ENCODE measurements at places on chromosomes 7 and 10.

DNA sequence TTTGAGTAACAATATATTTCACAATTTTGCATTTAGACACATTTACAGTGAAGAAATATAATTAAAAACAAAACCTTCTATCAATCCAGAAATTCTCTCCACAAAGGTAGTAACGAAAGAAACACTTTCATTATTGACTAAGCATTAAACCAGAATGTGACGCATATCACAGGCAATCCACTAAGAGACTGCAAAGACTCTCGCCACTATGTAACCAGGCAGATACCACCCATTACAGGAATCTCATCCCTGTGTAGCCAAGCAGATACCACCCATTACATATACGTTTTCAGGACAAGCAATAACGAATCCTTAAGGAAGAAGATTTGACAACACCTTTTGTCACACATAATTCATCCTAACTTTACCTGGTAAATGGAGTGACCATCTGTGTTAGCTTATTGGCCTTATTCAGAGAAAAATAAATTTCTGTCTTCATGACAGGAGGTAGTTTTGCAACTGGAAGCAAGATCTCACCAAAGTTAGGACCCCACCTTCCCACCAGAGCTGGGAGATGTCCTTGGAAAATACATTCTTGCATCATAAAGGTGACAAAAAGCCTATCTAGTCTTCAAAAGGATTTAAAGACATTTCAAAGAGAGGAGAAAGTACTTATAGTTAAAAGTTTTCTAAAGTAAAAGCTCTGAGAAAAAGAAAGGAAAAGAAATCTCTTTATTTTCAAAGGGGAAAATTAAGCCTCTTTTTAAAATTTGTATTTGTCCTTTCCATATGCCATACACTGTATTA, 30.8 kb downstream of the LRRC17 start:
- DNase-seq = no peak
- no peaks in the 10 kb centered on the region for H3K27me3 ChIP-seq
- H3K4me3 ChIP-seq = no peak overlapping the region

- no peak for DNase-seq
- no peak overlapping the region for H3K27ac ChIP-seq
- H3K27me3 ChIP-seq = no peaks in the 10 kb centered on the region
- no peaks in the 10 kb centered on the region for H3K4me1 ChIP-seq
- no peaks in the 10 kb centered on the region for H3K36me3 ChIP-seq
- H3K4me3 ChIP-seq = no peak overlapping the region
Measured at GRCh38 chr7:146864644-146865043, 748.0 kb downstream of the CNTNAP2 start.

DNA sequence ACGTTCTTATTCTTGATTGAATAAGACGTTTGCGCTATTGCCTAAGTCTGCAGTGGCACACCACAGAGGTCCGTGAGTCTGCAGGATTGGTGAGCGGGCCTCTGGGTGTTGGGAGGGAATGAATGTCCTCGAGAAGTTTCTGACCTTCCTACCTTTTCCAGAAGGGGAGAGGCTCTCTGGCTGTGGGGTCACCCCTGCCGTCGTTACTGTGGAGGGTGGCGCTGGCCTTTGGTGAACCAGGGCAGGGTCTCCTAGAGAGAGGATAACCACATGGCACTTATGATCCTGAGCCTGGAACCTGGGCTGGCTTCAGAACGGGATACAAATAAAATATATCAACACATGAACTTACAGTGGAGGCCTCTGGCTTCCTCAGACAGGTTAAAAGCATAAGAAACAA, 13.8 kb downstream of the IL15RA start:
- DNase-seq = no peak
- H3K36me3 ChIP-seq = peaks cover 14% of the 10 kb centered on the region
- H3K4me3 ChIP-seq = no peak overlapping the region
- no peak overlapping the region for H3K27ac ChIP-seq
- no peaks in the 10 kb centered on the region for H3K4me1 ChIP-seq
- no peaks in the 10 kb centered on the region for H3K27me3 ChIP-seq

DNA sequence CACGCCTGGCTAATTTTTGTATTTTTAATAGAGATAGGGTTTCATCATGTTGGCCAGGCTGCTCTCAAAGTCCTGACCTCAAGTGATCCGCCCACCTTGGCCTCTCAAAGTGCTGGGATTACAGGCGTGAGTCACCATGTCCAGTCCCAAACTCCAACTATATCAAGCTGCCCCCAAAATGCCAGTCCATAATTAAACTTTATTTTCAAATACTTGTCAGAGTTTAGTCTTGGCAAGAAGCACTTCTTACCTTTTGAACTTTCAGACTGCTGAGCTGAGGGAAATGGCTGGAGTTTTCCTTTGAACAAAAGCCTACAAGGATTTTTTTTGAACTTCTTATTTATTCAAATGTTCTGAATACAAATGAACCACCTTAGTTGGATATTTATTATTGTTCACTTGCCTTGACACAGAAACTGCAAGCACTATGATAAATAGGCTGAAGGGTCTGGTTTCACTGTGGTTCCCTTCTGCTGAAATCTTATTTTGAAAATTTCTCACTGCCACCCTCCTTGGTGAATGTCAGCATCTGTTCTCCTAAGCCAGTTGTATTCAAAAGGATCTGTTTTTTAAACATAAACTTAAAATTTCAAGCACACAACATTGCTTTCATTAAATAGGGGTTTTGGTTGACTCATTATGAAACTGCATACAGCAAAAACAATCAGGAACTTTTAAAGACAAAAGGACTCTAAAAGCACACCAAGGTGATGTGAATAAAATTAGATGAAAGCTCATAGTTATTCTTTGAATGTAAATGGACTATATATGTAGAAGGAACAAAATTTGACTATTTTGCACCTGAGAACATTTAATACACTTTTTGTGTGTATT, 101.7 kb upstream of the SLC26A5 start:
- no peak for DNase-seq
- H3K4me3 ChIP-seq = no peak overlapping the region
- no peaks in the 10 kb centered on the region for H3K4me1 ChIP-seq
- no peaks in the 10 kb centered on the region for H3K27me3 ChIP-seq
- no peak overlapping the region for H3K27ac ChIP-seq

DNA sequence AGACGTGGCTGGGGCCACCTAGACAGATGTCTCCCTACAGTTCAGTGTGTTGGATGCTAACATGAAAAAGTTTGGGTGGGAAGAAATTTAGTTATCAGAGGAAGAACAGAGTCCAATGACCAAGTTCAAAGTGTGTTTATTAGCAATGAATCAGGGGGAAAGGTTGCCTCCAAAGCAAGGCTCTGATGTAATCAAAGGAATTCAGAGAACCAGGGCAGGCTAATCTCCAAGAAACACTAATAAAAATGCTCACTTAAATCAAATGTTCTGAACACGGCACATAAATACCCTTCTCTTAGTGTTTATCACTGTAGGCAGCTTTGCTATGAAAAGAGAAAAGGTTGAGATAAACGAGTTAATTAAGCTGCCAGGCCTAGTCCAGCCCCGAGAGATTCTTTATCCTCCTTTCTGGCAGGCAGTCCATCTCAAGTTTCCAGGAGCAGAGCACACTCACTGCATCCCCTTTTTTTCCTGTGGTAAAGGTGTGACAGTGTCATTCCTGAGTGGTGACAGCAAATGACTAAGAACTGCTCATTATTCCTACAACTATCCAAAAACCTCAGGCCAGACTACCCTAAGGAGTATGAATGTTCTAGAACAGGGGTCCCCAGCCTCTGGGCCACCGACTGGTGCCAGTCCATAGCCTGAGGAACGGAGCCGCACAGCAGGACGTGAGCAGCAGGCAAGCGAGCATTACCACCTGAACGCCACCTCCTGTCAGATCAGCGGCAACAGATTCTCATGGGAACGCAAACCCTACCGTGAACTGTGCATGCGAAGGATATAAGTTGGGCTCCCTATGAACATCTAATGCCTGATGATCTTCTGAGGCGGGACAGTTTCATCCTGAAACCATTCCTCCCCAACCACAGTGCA, 66.9 kb upstream of the FHIP2A start:
- peaks cover 50% of the 10 kb centered on the region for H3K4me1 ChIP-seq
- H3K27ac ChIP-seq = peak overlapping the region; percentile 5
- no peak overlapping the region for H3K4me3 ChIP-seq
- H3K36me3 ChIP-seq = no peaks in the 10 kb centered on the region

DNA sequence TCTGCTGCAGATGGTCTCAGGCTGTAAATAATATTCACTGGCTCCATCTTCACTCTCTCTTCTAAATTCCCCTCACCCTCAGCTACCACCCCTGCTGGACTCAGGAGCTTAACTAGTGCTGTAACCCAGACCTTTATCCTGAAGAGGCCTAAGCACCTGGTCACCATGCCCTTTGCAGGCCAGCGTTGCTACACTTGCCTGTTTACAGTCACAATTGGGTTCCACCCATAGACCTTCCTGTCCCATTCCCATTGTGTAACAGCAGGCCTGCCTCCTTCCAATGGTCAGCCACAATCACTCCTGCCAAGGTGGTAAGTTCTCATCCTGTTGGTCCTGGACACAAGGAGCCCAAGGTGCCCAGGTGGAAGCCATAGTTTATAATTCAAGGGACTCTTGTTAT, 85.9 kb upstream of the IFRD1 start:
- H3K4me1 ChIP-seq = no peaks in the 10 kb centered on the region
- no peaks in the 10 kb centered on the region for H3K36me3 ChIP-seq
- no peaks in the 10 kb centered on the region for H3K27me3 ChIP-seq
- no peak overlapping the region for H3K27ac ChIP-seq

GRCh38 chr7:153389261-153389660, 629.7 kb downstream of the ACTR3B start:
- no peak for DNase-seq
- H3K4me1 ChIP-seq = no peaks in the 10 kb centered on the region
- H3K4me3 ChIP-seq = no peak overlapping the region
- H3K27me3 ChIP-seq = no peaks in the 10 kb centered on the region

DNA sequence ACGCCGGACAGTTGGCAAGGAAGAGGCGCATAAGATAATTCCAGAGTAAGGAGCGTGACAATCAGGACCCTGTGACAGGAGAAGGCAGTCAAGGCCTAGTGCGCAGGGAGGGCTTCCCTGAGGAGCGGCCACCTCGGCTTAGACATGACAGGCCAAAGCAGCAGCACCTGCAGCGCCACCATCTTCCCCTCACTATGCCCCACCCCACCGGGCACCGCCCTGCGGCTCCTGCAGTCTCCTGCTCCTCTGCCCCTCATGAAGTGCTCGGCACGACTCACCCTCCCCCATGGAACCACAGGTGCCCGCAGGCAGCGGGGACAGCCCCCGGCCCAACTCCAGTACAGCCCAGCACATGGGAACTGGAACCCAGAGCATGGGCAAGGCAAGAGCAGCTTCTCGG, 11.8 kb downstream of the MAD1L1 start:
- no peaks in the 10 kb centered on the region for H3K4me1 ChIP-seq
- DNase-seq = no peak
- H3K27me3 ChIP-seq = no peaks in the 10 kb centered on the region
- no peak overlapping the region for H3K27ac ChIP-seq
- no peak overlapping the region for H3K4me3 ChIP-seq

DNA sequence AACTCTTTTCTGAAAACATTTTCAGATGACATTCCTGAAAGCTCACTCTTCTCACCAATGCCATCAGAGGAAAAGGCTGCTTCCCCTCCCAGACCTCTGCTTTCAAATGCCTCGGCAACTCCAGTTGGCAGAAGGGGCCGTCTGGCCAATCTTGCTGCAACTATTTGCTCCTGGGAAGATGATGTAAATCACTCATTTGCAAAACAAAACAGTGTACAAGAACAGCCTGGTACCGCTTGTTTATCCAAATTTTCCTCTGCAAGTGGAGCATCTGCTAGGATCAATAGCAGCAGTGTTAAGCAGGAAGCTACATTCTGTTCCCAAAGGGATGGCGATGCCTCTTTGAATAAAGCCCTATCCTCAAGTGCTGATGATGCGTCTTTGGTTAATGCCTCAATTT, 16.5 kb downstream of the ANLN start:
- no peak overlapping the region for H3K4me3 ChIP-seq
- no peak overlapping the region for H3K27ac ChIP-seq
- no peaks in the 10 kb centered on the region for H3K4me1 ChIP-seq
- peaks cover 4% of the 10 kb centered on the region for H3K36me3 ChIP-seq
- no peaks in the 10 kb centered on the region for H3K27me3 ChIP-seq

- H3K36me3 ChIP-seq = no peaks in the 10 kb centered on the region
- H3K27ac ChIP-seq = no peak overlapping the region
- no peak overlapping the region for H3K4me3 ChIP-seq
- DNase-seq = no peak
- peaks cover 5% of the 10 kb centered on the region for H3K4me1 ChIP-seq
- H3K27me3 ChIP-seq = peaks cover 25% of the 10 kb centered on the region
Measured at GRCh38 chr10:131755200-131755599, 145.6 kb upstream of the PPP2R2D start.

DNA sequence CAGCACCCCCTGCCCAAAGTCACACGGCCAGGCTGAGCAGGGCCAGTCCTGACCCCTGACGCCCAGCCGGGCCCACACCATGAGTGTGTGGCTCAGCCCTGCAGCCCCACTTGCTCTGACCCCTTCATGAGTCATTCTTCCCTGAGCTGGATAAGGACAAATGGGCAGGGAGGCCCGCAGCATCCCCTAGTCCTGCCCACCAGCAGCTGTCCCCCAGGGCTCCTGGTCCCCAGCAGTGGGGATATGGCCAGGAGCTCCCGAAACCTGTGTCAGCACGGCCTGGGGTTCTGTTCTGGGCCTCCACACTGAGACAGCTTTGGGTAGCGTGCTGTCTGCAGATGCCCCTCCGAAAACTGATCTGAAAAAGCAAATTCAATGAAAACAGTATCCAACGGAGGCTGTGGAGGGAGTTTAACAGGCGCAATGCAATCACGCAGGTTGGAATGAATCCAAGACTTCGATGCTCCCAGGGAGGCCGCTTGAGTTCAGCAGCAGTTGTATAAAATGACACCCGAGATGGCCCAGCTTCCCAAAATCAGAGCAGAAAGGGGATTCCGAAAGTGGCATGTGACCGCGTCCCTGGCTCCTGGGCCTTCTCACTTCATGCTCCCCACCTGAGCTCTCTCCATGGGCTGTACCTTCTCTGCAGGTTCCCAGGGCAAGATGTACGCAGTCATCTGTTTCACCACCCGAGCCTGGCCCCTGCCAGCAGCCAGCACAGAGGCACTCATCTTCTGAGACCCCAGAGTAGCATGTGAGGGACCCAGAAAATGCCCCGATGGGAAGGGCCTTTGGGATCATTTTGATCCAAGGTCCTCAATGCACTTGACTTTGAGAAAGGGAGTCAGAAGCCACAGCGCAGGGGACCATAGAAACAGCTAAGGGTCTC, 214.1 kb downstream of the USP6NL start:
- H3K27me3 ChIP-seq = no peaks in the 10 kb centered on the region
- no peaks in the 10 kb centered on the region for H3K36me3 ChIP-seq
- no peak overlapping the region for H3K27ac ChIP-seq
- peaks cover 13% of the 10 kb centered on the region for H3K4me1 ChIP-seq
- DNase-seq = no peak

- no peaks in the 10 kb centered on the region for H3K4me1 ChIP-seq
- no peak overlapping the region for H3K27ac ChIP-seq
- no peaks in the 10 kb centered on the region for H3K36me3 ChIP-seq
- H3K27me3 ChIP-seq = no peaks in the 10 kb centered on the region
- DNase-seq = no peak
- no peak overlapping the region for H3K4me3 ChIP-seq
Measured at GRCh38 chr10:90983914-90984549, 63.1 kb upstream of the ANKRD1 start.

DNA sequence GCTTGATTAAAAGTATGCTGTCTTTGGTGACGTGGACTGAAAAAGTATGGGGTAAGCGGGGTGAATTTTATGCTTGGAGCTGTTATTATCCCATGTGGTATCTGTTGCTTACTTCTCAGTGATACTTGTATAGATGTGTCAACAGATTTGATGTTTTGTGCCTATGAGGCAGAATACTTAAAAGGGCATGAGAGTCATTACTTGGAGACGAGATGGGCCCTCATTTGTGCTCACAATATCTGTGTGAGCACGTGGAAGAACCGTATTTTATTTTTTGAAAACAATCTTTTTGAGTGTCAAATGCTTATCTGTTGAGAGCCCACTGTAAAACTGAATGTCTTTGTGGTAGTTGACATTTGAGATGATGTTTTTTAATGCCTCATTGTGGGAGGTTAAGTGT, 281.9 kb downstream of the EXOC4 start:
- H3K27ac ChIP-seq = no peak overlapping the region
- H3K4me1 ChIP-seq = no peaks in the 10 kb centered on the region

Measured in common myeloid progenitor, CD34-positive (primary cell).